Stimulated activated CD4-positive, alpha-beta T cell treated with anti-CD3 and anti-CD28 coated beads, Interleukin-2, amount 100 ng/mL, for 48 hours (primary cell): ENCODE measurements at places on chromosomes 3 and 15.

DNA sequence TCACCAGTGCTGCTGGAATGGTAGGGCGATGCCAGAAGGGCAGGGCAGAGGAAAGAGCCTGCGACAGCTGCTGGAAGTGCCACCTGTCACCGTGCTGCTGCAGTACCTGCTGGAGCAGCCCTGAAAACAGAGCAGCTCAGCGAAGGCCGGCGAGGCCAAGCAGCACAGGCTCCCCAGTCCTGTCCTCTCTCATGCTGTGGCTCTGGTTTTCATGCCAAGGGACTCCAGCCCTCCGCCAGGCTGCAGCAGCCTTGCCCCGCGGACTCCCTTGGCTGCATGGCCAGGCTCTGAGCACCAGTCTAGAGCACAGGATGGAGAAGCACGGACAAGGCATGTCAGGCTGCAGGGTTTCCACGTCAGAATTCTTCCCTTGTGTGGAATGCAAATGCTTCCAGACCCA is 43.9 kb downstream of the ADCY5 start:
- DNase-seq = no peak

DNA sequence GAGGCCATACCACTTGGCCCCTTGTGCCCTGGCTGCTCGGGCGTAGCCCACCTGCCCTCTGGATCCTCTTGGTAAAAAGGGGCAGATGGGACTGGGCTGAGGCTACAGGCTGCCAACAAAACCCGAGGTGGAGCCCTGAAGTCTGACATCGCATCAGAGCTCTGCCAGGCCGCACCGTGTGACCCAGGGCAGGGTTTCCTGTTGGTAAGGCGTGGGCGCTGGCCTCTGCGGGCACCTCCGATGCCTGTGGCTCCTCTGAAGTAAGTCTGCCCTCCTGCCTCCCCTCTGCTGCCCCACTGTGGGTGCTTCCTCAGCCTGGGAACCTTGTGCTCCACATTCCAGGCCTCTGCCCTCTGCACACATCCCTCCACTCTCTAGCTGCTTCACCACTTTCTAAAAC is 8.9 kb downstream of the CHDH start:
- DNase-seq = no peak

DNA sequence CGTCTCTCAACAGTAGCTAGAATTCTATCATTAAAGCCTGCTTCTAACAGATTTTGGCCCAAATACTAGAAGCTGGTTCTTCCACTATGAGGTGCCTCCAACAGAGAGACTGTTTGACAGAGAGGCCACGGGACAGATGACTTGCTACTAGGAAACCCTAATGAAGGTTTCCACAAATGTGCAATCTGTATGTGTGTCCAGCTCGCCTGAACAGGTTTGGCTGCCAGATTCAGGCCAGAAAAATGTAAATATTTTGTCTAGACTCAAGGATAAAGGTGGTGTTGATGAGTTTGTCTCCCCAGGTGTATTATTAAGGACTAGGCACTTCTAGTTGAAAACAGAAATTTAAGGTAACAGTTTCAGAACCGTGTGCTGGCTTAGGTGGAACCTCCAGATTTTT is 91.6 kb upstream of the TRIM42 start:
- no peak for DNase-seq

- DNase-seq = no peak
Measured at GRCh38 chr15:88484682-88485331, 17.3 kb downstream of the MRPS11 start.

DNA sequence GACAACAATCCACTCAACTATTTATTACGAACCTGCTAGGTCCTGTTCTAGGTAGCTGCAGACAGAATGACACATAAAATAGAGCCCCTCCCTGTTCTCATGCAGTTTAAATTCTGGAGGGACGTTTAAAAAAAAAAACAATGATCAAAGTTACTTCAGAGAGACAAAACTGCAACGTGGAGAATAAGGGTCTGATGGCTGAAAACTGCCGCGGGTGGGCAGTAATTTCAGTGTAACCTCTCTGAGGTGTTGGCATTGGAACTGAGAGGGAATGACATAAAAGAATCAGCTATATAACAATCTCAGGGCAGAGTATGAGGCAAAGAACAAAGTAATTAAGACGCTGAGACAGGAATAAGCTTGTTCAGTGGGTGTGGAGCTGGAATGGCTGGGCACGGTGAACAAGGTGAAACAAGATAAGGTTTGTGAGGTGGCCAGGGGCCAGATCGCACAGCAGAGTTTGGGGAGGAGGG is 19.5 kb downstream of the TBL1XR1 start:
- DNase-seq = no peak

- no peak for DNase-seq
Measured at GRCh38 chr3:143134471-143134870, 14.9 kb downstream of the CHST2 start.

DNA sequence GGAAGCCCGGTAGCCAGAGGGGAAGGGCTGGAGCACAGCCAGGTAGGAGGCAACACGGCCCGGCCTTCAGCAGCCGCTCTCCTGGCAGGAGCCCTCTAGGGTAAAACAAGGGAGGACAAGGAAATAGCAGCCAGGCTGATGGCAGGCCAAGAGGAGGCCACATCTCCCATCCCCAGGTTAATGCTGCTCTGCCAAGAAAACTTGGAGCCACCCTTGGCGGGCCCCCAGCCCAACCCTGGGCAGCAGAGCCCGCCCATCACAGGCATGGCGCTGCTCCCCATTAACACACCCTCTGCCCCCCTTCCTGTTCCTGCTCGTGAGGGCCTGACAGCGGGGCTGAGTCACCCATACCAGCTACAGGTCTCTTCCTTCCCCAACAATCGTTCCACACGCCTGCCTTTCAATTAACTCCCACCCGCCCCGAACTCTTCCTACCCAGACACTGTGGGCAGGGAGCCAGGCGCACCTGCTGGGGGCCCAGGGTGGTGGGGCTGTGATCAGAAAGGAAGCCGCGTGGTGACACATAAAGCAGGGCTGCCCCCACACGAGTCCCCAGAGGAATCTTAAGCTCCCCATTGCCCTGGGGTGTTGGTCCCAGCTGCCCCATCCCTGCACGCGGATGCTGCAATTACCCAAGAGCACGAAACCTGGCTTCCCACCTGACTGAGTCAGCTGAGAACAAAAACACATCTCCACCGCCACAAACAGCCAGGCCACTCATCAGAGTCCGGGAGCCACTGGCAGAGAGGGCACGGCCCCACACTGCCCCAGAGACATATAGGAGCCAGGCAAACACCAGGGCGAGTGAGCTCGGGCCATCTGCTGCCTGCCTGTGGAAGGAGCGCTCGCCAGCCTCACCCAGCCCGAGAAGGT is at the start of gene C15orf62:
C15orf62 (plus strand) TSS at position 707 of the 873 bp plus-strand sequence. CDS start 516 bp downstream, outside the sequence.
- DNase-seq = peak; percentile 25
